Right forelimb (tissue), 1 donor: ENCODE measurements at places on chromosomes 7 and 10.

GRCh38 chr10:128003521-128003920, 96.6 kb downstream of the PTPRE start:
- DNase-seq: peak; percentile 9

DNA sequence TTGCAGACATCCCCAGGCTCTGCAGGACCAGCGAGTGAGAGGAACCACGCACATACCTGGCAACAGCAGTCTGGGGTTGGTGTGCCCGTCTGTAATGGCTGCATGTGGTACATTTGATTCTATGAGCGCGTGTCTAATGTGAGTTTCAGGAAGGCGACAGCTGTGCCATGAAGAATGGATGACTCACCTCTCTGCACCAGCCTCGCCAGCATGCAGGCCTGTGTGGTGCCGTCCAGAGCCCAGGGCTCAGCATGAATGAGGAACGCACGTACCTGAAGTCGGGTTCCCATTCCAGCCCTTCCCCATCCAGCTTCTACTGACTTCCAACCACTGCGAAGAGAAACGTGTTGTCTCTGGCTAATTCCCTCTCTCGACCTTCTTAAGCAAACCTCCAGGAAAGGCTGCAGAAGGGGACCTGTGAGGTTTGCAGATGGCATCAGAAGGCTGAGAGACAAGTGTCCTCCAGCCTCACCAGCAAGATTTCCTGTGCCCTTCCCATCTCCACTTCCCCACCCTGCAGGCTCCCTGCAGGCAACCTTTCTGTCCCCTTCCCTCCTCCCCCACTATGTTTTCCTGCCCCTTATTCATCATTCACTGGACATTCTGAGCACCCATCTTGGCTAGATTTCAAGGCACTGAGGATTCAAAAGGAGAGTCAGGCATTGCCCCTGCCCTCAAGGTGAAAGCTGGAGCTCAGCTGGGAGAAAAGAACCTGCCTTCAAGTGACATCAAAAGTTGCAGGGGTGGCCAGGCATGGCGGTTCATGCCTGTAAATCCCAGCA, 54.3 kb downstream of the ASB13 start:
- no peak for DNase-seq

- no peak for DNase-seq
Measured at GRCh38 chr7:55304018-55304762, 60.9 kb upstream of the LANCL2 start.

GRCh38 chr7:25666671-25667060, 438.4 kb upstream of the NPVF start:
- DNase-seq: no peak

GRCh38 chr10:98213740-98214139, 54.3 kb downstream of the LOXL4 start:
- no peak for DNase-seq

GRCh38 chr7:97005183-97006054, at the start of gene DLX6:
TSS of gene DLX6 (plus strand) at chr7:97005553. CDS start at chr7:97005978, 425 bp downstream.
- peak; percentile 83 for DNase-seq

DNA sequence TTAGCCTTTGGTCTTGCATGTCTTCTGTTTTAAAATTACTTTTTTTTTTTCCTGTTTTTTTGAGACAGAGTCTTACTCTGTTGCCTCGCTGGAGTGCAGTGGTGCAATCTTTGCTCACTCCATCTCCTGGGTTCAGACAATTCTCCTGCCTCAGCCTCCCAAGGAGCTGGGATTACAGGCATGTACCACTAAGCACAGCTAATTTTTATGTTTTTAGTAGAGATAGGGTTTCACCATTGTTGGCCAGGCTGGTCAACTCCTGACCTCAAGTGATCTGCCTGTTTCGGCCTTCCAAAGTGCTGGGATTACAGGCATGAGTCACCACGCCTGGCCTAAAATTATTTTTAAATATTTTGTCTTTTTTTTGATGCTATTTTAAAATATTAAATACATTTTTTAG, 38.5 kb downstream of the MLLT10 start:
- DNase-seq: no peak

- DNase-seq: no peak
Measured at GRCh38 chr10:125263551-125263950, 103.2 kb upstream of the CTBP2 start.

DNA sequence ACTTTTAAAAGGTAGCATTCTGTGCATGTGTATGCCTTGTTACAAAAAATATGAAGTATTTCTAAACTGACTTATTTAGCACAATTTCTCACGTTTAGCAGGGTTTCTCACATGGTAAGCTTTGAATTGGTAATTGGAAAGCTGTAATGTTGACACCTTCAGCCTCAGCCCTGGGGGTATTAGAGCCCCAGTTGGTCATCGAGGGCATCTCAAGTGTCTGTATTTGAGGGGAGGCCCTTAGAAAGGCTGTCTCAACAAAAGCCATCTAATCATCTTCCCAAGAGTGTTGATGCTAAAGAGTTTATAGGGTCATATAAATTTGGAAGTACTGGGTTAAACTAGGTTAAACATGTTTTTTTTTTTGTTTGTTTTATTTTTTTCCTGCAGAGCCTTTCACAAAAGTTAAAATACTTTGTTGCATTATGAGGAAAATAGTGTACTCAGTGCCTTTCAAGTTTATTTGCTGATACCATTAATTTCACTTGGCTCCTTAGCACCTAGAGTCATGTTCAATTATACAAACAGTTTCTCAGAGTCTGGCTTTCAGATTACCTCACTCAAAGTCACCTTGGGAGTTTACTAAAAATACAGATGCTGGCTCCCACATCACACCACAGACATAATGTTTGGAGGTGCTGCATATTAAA, 134.0 kb downstream of the CD36 start:
- no peak for DNase-seq

DNA sequence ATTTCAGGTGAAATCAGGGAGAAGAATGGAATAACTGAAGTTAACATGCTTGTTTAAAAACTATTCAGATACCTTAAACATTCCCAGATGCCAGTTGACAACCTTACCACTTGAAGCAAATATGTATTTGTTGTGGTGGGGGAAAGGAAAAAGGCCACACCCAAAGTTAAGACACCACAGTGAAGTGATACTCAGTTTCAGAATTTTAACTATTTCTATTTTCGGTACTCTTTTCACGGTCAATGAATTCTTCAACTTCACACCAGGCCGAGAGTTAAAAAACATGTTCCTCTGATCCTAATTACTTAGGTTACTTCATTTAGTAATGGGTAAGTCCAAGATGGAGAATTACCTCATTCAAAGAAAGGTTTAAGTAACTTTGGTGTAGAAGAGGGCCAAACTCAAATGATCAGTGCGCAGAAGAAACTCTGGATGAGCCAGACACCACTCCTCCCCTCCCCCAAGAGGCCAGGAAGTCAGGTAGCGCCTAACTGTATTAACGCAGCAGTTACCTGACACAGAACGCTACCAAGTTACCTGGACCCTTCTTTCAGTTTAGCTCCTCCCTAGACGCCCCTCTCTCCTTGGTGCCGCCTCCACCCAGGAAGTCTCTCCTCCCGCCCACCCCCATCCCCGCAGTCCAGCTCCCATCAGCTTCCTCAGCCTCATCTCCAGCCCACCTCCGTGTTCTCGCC, 700 bp downstream of the MTPN start:
- DNase-seq: no peak

GRCh38 chr10:109883859-109884771, 39.2 kb downstream of the XPNPEP1 start:
- DNase-seq: peak; percentile 87

GRCh38 chr7:108845951-108846350, 276.3 kb downstream of the DNAJB9 start:
- DNase-seq: no peak

- no peak for DNase-seq
Measured at GRCh38 chr10:69783515-69783914, 18.2 kb upstream of the COL13A1 start.

DNA sequence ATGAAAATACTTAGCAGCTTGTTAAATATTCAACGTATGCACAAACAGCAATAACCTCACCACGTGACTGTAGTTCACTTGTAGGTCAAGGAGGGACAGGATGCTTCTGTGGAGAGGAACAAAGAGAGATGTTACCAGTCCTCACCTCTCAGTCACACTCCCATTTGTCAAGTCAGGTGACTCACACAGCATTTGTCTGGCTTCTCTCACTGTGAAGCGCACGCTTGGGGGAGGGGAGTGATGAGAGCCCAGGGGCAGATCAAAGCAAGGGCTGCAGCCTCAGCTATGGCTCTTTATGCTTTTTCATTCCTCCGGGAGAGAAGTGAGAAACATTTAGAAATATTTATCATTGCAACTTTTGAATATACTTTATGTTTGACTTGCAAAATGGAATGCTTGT, 2.9 kb upstream of the RBM20 start:
- DNase-seq: no peak

DNA sequence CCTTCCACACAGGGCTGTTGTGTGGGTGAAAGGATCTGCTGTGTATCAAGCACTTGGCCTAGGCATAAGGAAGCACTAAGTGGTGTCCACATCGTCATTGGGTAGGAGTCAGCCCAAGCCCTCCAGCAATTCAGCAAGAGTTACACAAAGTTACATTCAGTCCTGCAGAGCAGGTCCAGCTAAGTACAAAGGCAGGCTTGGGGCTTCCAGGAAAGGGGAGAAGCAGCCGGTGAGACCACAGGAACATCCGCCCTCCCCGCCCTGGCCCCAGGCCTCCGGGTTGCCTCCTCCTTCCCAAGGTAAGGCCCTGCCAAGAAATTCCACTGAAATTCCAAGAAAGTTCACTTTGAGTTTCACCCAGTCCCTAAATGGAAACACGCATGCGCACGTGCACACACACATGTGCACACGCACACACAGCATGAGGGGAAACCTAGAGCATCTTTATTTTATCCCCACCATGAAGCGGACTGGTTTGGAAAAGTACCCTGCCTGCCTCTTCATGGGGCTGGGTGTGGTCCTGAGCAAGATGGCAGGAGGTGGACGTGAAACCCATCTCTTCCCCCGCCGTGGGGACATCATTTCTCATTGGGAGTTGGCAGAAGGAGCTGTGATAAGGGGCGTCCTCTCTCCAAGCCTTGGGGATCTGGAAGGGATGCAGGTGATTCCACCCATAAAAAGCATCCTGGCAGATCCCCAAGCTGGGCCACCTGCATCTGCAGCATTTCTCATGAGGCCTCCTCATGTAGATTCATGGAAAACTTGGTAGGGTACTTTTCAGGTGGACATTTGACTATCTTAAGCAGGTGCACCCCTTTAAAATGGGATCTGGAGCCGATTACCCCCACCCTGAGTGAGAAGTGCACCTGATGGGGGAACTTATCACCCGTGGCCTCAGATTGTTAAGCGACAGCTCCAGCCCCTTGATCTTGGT, 69.1 kb upstream of the NANOS1 start:
- peak; percentile 75 for DNase-seq

GRCh38 chr7:80618096-80618495, 20.3 kb upstream of the CD36 start:
- DNase-seq: no peak

DNA sequence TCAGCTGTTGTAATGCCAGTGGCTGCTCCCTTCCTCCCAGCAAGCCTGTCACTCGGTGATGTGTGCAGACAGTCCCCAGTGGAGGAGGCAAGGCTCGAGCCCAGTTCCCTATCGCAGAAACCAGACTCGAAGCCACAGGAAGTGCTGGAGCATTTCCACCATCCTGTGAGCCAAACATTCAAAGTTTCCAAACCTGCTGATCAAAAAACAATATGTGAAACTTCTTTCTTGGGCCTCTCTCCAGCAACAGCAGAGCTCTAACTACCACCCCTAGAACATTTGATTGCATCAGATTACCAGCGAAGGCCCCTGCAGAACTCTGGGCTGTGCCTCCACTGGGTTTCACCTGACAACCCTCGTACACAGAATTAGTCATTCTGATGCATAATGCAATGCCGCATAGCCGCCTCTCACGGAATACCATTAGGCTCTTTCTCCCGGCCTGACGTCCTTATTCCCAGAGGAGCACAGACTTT, 94.0 kb downstream of the ELMO1 start:
- peak; percentile 84 for DNase-seq

DNA sequence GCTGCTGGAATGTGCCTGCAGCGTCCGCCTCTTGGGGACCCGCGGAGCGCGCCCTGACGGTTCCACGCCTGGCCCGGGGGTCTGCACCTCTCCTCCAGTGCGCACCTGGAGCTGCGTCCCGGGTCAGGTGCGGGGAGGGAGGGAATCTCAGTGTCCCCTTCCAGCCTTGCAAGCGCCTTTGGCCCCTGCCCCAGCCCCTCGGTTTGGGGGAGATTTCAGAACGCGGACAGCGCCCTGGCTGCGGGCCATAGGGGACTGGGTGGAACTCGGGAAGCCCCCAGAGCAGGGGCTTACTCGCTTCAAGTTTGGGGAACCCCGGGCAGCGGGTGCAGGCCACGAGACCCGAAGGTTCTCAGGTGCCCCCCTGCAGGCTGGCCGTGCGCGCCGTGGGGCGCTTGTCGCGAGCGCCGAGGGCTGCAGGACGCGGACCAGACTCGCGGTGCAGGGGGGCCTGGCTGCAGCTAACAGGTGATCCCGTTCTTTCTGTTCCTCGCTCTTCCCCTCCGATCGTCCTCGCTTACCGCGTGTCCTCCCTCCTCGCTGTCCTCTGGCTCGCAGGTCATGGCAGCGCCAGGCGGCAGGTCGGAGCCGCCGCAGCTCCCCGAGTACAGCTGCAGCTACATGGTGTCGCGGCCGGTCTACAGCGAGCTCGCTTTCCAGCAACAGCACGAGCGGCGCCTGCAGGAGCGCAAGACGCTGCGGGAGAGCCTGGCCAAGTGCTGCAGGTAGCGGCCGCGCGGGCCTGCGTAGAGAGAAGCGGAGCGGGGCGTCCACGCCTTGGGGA, 645 bp downstream of the SLC26A4 start:
- peak; percentile 59 for DNase-seq

GRCh38 chr10:31808258-31809218, 120.1 kb downstream of the ARHGAP12 start:
- DNase-seq: peak; percentile 61

DNA sequence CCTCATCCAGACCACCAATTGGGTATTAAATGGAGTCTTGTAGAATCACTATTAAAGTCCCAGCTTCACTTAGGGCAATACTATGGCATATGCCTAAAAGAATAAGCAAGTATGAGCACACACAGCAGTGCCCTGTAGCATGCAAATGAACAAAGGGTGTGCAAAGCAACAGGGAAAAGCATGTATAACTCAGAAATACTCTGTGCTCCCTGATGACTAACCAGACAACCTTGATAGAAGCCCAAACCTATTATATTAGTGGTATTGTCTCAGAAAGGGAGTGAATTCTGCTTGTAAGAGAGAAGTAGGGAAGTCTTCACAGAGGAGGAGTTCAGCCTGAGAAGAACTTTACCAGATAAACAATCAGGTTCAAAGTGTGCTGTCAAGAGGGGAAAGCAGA, 131.2 kb downstream of the DGKI start:
- DNase-seq: no peak

DNA sequence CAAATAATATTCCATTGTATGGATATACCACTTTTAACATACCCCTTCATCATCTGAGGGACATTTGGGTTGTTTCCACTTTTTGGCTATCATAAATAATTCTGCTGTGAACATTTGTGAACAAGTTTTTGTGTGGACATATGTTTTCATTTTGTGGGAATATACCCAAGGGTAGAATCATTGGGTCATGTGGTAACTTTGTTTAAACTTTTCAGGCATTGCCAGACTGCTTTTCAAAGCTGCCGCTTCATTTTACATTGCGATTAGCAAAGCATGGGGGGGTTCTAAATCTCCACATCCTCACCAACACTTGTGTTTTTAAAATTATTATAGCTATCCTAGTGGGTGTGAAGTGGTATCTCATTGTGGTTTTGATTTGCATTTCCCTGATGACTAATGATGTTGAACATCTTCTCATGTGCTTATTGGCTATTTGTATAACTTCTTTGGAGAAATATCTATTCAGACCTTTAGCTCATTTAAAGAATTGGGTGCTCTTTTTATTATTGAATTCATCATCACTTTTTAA, 8.4 kb upstream of the HHEX start:
- no peak for DNase-seq
